Stimulated activated CD4-positive, alpha-beta T cell treated with anti-CD3 and anti-CD28 coated beads, Interleukin-1b, Interleukin-23, amount 100 ng/mL, for 24 hours (primary cell): ENCODE measurements at places on chromosomes 5 and 9.

GRCh38 chr5:172801179-172801671 is 30.2 kb upstream of the DUSP1 start:
- no peak for DNase-seq

GRCh38 chr5:15577831-15578230 is 77.9 kb downstream of the FBXL7 start:
- DNase-seq, result no peak

DNA sequence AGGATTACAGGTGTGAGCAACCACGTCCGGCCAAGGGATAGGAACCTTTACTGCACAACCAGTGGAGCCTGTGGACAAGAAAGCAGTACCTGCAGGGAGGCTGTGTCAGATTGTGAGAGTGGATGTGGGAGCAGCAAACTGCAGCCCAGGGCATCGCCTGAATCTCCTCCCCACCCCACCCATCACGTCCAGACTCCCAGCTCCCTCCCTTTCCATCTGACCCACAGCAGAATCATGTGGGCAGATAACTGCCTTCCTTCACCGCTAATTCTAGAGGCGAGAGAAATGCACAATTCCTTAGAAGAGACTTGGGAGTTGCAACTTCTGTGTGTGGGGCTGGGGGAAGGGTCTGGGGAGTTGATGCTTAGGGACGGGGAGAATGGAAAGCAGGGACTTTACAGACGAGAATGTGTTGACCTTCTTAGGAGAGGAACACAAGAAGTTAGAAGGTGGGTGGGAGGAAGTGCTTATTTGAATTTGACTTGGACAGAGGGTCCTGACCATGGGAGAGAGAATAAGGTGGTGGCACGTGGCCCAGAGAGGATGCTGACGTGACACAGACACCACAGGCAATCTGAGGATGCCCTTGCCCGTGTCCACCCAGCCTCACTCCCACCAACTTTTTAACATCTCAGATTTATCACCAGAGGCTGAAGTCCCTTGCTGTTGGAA is 4.5 kb upstream of the LCP2 start:
- DNase-seq, result no peak

DNA sequence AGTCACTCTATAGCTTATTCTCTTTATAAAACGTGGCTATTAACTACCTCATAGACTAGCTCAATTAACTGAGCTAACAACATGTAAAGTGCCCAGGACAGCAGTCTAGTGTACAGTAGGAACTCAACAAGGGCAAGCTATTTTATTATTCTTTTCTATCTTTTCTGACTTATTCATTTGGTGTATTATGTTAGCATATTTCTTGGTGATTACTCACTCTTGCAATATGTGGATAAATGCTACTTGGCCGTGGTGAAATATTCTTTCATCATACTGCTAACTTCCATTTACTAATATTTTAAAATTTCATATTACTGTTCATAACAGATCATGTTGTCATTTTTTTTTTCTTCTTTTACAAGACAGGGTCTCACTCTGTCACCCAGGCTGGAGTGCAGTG is 4.9 kb downstream of the SLC25A51 start:
- DNase-seq, result no peak

- no peak for DNase-seq
Measured at GRCh38 chr5:67643536-67643935, 446.9 kb upstream of the CD180 start.
